ENCODE measurements at places on chromosomes 1 and 21.

DNA sequence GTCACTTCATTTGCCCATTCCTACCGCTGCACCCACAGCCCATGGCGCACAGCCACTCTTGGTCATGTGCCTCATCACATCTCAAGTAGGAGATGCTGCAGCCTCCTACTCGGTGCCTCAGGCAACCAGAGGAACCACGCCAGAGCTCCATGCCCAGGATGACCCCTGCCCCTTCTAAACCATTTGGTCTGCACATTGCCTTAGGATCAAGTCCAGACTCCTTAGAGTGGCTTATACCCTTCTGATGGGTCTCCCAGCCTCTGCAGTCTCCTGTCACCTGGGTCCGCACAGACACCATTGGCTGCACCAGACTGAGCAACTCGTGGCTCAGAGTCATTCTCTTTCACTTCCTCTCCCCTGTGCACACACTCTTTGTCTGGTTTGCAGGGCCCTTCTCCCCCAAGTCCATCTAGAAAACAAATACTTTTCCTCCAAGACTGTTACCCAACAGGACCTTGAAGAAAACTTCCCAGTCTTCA, 2.2 kb upstream of the ADORA3 start:
- no peak for DNase-seq

DNA sequence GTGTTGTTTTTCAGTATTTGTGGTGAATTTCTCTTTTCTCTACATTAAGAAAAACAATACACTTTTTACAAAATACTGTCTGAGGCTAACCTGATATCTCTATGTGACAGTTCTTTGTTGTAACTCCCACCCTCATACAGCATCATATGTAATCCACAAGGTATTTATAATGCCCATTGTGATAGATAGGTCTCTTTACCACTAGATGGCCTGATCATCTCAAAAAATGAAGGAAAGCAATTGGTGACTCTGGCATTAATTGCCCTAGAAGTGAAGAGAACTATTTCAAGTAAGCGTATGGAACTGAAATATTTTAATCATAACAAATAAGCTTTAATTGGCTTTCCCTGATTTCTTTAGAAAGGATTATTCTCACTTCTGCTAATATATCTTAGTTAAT, 36.2 kb upstream of the HFM1 start:
- DNase-seq: peak; percentile 17

DNA sequence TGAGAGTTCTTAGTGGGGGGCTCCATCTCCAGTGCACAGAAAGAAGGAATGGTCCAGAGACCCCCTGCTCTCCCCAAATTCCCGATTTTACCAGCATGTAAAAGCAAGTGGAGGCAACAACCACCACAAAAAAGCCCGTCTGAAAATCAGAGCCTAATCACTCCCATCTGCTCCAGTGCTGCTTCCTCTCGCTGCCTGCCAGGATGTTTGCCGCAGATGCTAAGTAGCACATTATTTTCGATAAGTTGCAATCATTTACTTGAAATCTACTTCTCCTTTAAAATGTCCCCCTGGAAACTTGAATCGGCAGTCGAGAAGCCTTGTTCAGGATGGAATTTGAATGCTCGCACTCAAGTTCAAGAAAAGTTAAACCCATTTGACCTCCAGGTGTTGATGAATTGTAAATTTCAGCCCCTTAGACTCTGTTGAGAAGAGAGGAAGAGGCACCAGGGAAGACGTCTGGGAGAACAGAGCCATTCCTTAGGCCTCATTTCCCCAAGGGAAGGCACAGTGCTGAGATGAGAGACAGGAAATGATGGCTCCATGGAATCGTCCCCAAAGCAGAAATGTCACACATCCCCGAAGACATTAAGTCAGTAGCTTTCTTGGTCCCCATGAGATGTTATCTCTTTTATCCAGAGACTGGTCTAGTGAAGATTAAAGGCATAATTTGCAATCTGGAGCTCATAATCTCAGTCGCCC, 221.3 kb downstream of the PBX1 start:
- no peak for DNase-seq

- no peak for DNase-seq
Observed at GRCh38 chr1:184624051-184624450, 130.6 kb downstream of the EDEM3 start.

All from iris pigment epithelial cell (primary cell).